ENCODE measurements at places on chromosomes 7 and 10.

- no peak for DNase-seq
These were observed 286.8 kb upstream of the AUTS2 start for GRCh38 chr7:69311489-69311888.

GRCh38 chr7:105298439-105298894 is 90.3 kb downstream of the SRPK2 start:
- no peak for DNase-seq

GRCh38 chr7:98233219-98234070 is 18.6 kb downstream of the TECPR1 start:
- no peak for DNase-seq

GRCh38 chr10:1022413-1022812 is 3.2 kb downstream of the IDI2 start:
- no peak for DNase-seq

DNA sequence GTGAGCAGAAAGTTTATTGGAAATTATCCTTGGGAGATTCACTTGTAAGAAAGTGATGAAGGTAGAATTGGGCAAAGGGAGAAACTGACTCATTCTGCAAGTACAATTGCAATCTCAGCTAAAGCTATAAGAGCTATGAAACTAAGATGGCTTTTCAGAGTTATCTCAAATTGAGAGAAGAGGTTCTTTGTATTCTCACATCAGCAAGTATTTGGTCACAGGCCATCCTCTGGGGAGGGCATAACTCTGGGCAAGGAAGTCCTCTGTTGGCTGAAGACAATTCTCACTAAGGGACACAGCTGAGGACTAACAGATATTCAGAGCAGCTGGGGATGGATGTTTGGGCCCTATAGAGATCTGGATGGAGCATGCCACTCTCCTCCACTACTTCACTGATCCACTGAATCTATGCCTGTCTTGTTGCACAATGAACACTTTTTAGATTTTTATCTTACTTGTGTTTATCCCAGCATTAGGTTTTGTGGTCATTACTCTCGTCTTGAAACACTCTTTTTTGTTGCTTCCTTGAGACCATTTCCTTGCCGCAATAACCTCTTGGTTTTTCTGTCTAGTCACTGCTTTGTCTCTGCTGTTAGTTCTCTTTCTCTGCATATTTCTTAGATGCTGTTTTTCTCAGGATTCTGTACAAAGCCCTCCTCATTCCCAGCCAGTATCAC is 115.1 kb downstream of the GNAI1 start:
- DNase-seq: no peak

DNA sequence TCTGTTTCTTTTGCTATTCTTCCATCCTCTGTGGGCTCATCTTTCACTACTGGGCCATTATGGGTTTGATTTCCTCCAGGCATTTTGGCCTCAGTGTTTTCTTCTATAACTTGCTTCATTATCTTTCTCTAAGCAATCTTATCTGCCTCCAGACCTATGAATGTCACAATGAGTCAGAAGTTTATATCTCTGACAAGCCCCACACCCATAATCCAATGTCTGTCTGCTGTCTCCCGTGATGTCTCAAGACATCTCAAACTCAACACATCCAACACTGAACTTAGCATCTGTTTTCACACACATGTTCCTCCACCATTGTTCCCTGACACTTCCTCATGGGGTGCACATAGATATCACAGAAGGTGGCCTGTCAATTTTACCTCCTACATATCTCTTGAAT is 46.7 kb upstream of the RHOBTB1 start:
- DNase-seq: no peak

GRCh38 chr10:88227342-88228018 is 355.6 kb downstream of the RNLS start:
- DNase-seq: no peak

DNA sequence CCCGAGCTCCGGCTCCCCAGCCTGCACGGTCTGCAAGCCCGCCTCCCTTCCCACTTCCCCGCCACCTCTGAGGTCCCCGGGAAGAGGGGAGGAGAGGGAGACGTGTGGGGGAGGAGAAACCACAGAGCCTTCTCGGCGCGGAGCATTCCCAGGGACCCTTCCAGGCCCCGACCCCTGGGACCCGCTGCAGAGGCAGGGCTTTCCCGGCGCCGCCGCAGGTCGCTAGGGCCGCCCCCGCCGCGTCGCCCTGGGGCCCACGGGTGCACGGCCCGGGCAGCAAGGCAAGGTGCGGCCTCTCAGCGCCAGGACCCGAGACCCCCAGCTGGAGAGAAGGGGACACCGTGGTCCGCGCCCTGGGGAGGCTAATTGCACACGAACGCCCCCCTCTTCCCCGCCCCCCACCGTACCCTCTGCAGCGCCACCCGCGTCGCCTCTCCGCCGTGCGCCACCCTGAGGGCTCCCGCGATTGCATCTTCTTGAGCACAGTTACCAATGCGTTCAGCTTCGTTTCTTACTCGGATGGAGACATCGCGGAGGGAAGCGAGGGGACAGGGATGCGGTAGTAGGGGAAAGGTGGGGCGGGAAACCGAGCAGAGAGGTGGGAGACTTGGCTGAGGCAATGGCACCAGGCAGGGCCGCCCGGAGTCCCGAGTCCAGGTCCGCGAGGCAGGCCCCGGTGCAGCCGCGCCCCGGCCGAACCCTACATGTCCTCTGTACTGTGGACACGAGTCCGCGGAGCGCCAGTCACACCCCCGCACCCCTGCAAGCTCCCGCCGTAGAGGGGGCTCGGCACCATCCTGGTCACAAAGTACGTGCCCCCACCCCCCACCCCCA is 28.9 kb downstream of the SKIDA1 start:
- peak; percentile 82 for DNase-seq

- DNase-seq: no peak
These were observed 60.2 kb downstream of the LRRC18 start for GRCh38 chr10:48879451-48879850.

- no peak for DNase-seq
These were observed 30.0 kb upstream of the EIF5AL1 start for GRCh38 chr10:79482304-79482703.

DNA sequence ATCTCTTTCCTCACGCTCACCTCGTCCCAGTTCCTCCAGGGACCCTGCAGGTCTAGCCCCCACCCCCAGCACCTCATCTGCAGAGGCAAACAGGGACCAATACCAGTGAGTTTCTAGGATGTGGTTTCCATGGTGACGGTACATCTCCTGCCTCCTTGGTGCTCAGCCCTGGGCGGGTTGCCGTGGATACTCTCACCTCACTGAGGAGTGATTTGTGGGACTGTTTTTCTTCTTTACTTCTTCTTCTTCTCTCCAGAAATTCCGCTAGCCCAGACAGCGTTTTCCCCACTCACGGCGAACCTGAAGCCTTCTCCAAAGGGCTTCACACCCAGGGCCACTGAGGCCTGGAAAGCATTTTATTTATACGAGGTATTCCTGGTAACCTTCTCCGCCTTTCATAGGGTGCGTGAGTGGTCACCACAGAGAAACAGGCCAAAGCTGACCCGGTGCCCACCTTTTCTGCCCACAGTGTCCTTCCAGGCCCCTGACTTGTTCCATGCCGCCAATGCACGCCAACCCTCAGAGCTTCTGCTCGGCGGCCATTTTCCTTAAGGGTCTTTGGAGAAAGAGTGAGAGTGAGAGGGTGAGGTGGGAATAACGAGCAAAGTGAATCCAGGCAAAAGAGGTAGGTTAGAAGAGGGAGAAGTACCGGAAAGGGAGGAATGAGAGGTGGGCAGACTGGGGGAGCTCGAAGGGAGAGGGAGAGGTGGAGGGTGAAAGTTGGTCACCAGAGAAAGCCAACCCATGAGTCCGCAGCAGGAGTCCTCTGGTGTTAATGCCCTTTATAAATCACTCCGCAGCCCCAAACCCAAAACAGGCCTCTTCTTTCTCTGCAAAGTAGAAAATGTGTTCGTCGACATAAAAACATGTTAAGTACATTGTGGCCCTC is 15.5 kb downstream of the FAM241B start:
- no peak for DNase-seq

GRCh38 chr7:134515569-134516468 is 11.5 kb upstream of the AKR1B10 start:
- no peak for DNase-seq

DNA sequence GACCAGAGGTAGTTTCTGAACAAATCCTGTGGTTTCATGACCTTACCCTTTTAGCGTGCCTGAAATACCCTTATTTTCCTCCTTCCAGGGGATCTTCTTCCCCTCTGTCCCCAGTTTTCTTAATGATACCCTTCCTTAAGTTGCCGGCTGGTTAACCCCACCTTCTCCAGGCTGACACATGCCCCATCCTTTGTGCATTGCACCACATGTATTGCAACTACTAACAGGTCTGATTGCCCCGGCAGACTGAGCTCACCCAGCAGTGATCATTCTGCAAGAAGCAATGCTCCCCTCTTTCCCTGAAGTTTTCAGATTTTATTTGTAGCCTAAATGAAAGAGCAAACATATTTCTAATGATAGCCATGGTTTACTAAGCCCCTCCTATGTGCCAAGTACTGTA is 108.2 kb downstream of the HIP1 start:
- DNase-seq: no peak

- no peak for DNase-seq
These were observed 2.2 kb downstream of the GLUD1 start for GRCh38 chr10:87092376-87092860.

DNA sequence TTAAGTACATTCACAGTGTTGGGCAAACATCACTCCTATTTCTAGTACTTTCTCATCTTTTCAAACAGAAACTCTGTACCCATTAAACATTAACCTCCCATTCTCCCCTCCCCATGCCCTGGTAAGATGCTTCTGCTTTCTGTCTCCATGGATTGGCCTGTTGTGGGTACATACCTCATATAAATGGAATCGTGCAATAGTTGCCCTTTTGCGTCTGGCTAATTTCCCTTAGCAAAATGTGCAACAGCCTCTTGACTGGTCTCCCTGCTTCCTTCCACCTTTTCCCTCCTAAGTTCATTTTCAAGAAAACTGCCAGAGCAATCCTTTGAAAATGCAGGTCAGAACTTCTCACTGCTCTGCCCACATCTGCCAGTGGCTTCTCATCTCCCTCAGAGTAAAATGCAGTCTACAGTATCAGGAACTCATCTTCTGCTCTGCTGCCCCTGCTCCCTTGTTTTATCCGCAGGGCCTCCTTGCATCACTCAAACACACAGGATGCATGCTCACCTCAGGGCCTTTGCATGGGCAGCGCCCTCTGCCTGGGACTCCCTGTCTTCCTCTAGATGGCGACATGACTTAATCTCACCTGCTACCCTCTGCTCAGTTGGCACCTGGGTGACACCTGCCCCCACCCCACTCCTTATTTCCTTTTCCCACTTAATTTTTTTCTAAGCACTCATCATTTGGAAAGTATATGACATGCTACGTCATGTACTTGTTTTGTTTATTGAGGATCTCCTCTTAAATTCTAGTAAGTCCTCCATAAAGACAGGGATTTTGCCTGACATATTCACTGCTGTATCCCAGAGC is 44.3 kb upstream of the ECHDC3 start:
- DNase-seq: peak; percentile 40

DNA sequence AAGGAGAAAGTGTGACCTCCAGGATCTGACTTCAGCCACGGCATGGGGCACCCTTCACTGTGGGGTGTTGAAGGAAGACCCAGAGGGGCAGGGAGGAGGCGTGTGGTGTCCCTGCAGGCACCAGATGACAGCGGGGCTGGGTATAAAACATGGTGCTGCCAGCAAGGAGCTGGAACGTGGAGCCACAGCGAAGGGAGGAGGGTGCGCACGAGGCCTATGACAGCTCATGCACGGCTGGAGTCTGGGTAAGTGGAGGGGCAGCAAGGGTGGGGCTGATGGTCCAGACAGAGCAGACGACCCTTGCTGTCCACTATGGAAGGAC is 27.8 kb upstream of the FOXL3 start:
- DNase-seq: no peak

DNA sequence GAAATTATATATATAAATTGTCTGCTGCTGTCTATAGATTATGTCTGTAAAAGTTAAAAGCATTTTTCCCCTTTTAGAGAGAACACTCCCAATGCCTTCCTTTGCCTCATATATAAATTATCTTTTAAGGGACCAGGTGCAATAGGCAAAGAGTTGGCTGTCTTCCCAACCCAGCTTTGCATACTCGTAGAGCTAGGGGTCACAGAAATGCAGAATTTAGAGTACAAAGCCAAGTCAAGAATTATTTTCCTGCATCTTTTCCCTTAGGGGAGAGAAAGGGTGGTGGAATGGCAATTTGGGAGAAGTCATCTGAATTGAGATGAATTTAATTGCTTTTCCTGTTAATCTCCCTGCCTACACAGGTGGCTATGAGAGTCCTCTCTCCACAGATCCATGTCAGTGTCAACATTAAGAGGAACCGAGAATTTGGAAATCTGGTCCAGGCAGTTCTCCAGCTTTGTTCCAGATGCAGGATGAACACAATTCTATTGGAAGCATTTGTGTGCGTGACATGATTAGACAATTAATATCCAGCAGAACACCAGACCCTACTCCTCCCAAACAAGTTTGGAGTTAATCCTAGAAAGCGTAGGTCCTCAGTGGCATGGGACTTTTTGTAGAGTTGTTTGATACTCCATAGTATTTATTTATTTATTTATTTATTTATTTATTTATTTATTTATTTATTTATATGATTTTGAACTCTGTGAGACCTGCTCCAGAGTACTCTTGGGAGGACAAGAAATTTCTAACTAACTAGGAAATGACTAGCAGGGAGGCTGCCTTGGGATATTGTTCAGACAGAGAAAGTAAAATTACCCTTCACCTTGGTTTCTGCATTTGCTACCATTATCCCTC is 80.3 kb upstream of the SKAP2 start:
- DNase-seq: no peak

DNA sequence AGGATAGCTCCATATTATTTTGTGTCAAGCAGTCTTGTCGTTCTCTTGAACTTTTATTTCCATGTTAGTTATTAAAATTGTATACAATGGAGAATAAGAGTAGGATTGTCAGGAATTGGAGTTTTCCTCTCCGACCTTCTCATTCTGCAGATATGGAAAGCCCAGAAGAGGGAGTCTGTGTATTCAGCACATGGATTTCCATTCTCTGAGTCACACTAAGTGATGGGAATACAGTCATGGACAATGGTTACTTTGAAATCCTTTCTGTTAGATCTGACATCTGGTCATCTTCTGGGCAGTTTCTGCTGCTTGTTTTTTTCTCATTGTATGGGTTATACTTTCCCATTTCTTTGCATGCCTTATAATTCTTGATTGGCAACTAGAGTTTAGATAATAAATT is 5.0 kb upstream of the TASOR2 start:
- DNase-seq: no peak

- DNase-seq: no peak
These were observed 112.8 kb downstream of the SEMA3D start for GRCh38 chr7:85074016-85074415.

Data from Kasumi-1 (cell line).